KG1 (cell line): ENCODE measurements at places on chromosomes 3 and 15.

GRCh38 chr3:6112546-6112945 lies 748.4 kb upstream of the GRM7 start:
- DNase-seq = no peak

DNA sequence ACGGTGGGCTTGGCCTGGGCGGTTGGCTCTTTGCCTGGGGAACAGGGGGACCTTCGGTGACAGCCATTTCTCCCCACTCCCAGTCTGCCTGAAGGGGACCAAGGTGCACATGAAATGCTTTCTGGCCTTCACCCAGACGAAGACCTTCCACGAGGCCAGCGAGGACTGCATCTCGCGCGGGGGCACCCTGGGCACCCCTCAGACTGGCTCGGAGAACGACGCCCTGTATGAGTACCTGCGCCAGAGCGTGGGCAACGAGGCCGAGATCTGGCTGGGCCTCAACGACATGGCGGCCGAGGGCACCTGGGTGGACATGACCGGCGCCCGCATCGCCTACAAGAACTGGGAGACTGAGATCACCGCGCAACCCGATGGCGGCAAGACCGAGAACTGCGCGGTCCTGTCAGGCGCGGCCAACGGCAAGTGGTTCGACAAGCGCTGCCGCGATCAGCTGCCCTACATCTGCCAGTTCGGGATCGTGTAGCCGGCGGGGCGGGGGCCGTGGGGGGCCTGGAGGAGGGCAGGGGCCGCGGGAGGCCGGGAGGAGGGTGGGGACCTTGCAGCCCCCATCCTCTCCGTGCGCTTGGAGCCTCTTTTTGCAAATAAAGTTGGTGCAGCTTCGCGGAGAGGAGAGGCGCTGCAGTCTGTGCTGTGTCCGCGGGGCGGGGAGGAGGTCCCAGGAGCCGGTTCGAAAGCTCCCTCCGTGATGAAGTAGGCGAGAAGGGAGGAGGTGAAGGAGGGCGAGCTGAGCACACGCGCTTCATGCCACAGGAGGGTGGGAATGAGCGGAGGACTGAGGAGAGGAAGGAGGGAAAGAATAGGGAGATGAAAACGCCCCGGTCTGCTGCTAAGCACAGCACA lies 9.6 kb downstream of the CLEC3B start:
- DNase-seq = no peak

- DNase-seq = no peak
Observed at GRCh38 chr3:124266487-124266886, 274.6 kb upstream of the ROPN1 start.

GRCh38 chr3:8891303-8891702 lies 72.0 kb downstream of the RAD18 start:
- DNase-seq = no peak

DNA sequence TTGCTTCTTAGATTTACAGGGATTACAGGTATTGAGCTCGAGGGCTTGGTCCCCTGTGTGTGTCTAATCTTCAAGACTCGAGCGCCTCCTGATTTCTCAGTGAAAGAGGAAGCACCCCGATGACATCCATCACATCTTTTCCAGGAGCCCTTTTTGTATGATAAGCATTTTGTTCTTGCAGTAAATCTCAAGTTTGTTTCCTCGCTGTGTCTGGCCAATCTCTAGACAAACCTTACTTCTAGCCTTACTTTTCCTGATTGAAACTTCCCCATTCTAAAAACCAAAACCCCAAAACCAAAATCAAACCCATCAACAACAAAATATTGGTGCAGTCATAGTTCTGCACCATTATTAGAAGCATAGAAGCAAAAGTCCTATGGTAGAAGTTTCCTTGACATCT lies 286.0 kb downstream of the NFKBIZ start:
- DNase-seq = no peak
